ENCODE measurements at places on chromosomes 3 and 15.

DNA sequence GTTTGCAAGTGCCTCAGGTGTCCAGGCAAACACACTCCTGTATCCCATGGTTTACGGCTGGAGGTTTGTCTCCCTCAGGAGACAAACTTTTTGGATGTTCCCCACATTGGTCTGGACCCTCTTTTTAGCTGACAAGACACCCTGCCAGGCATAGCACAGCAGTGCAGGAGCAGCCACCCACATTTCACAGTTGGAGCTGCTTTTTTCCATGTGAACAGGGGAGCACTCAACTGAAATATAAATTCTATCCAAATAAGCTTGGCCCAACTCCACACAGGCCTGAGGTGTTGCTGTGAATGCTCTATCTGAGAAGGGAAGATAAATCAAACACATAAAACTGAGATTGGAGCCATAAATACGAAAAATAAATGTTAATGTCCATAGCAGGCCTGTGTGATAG, 501.3 kb upstream of the IL12A start:
- no peak for DNase-seq

DNA sequence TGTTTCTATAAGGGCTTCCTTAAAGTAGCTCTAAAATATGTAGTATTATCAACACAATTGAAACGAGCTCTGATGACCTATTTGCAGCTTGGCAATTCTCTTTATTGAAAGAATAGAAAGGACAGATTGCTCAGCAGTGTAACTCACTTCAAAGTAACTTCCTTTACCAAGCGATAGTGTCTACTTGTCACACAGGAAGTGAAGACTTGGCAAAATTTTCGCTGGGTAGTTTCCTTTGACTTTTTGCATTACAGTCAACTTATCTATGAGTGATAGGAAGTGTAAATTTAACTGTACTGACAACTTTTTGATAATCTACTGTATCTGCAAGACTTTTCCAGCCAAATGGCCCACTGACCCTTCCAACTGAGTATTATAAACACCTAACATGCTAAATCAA, 22.8 kb downstream of the SLC9A9 start:
- DNase-seq, result no peak

DNA sequence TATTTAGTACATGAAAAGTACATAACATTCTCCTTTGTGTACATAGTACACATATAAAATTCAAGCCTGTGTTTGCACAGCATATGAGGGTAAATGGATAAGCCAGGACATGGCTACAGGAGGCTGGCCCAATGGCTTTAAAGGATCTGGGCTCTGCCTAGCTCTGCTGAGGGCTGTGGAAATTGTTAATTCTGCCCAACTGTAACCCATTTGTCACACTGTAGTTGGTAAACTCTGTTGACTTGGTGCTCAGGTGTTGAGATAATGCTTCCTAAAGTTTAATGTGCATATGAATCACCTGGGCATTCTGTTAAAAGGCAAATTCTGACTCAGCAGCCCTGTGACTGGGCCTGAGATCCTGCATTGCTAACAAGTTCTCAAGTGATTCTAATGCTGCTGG, 196.5 kb upstream of the ZPLD1 start:
- DNase-seq, result no peak

DNA sequence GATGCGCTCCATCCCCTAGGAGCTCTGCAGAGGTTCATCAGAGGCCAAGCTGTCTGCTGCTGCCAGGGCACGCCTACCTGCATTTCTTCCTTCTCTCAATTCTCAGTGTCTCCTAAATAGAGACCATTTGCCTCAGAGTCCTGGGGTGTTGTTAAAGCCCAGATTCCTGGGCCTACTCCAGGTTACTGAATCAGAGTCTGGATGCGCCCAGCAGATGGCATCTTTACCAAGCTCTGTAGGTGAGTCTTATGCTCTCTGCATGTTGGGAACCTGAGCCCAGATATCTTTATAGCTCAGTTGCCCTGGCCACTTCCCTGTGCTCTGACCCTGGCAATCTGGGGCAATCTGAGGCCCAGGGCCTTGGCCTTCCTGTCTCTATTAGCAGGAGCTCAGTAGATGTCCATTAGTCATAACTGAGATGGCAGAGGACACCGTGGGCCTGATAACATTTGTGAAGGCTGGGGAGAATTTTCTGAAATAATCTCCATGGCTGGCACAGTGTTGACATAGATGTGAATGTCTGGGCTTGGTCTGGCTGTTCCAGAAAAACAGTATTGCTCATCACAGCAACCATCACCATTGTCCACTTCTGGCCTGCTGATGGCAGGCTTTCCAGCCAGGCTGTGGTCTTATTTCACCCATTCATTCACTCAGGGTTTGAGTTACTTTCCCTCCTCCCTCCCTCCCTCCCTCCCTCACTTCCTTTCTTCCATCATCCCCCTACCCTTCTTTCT, 13.3 kb upstream of the RBP1 start:
- DNase-seq, result no peak

DNA sequence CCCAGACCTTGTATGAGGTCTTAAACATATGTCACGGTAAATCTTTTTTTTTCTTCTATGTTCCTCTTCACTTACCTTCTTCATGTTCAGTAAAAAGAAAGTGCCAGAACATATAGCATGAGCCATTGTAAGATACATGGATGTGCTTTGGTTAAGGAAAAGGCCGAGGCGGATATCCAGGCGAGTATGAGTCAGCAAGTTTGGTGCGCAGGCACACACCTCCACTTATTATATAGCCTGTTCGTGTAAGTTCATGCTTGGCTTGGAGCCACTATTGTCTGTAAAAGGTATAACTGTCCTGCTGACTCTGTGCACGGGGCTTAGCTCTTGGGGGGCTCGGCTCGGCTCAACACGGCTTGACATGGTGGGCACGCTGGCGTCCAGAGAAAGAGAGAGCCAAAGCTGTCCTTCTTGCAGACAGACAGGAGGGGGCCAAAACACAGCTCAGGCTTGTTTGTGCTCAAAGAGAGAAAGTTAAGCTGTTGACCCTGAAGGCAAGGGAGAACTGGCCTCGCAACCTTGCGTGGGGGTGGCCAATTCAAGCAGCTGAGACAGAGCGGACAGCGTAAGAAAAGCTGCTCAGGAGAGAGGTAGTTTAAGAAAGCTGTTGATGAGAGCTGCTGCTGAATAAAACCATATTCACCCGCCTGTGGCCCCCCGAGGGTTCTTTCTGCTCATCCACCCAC, 251.2 kb downstream of the SLC9A9 start:
- DNase-seq, result no peak

GRCh38 chr3:136109499-136109898, 86.6 kb downstream of the MSL2 start:
- DNase-seq, result no peak

- no peak for DNase-seq
Measured at GRCh38 chr3:124797426-124797945, 67.2 kb downstream of the UMPS start.

GRCh38 chr3:195227871-195228270, 43.1 kb downstream of the XXYLT1 start:
- DNase-seq, result no peak

GRCh38 chr3:61955483-61955882, 394.1 kb downstream of the PTPRG start:
- no peak for DNase-seq

DNA sequence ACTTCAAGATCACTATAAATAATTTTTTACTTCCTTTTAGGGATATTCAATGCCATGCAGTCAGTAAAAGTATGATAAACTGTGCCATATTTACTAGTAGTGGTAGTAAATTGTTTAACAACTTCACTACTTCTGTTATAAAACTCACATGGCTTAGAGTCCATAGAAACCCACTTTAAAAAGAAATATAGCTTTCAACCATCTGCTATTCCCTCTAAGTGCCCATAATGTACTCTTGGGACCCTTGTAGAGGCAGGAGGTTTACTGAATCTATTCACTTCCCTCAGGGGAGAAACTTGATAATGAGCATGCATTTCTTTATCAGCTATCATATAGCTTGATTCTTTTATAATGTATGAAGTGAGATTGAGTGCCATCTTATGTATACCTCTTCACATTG, 1448.4 kb upstream of the ALCAM start:
- no peak for DNase-seq
